NCI-H526 (cell line): ENCODE measurements at places on chromosomes 3 and 15.

GRCh38 chr3:188278717-188279324, 124.9 kb downstream of the LPP start:
- no peak for DNase-seq

DNA sequence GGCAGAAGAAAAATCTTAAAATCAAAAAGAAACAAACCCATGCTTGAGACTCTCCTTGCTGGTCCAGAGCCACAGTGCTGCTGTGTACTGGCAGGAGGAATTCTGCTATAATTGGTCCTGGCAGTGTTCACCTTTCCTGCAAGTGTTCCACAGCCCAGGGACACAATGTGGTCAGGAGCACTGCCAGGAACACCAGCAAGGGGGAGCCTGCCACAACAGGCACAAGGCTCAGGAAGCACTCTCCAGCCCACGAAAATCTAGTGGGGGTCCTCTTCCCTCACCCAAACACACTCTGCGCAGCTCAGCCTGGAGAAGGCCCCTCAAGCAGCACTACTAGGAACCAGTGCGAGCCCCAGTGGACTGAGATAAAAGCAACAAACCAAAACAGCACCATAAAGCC, 92.9 kb downstream of the UBE3A start:
- no peak for DNase-seq

- no peak for DNase-seq
Measured at GRCh38 chr15:88745065-88745464, 58.2 kb upstream of the ACAN start.

GRCh38 chr15:88375234-88375927, 91.8 kb downstream of the MRPL46 start:
- no peak for DNase-seq

DNA sequence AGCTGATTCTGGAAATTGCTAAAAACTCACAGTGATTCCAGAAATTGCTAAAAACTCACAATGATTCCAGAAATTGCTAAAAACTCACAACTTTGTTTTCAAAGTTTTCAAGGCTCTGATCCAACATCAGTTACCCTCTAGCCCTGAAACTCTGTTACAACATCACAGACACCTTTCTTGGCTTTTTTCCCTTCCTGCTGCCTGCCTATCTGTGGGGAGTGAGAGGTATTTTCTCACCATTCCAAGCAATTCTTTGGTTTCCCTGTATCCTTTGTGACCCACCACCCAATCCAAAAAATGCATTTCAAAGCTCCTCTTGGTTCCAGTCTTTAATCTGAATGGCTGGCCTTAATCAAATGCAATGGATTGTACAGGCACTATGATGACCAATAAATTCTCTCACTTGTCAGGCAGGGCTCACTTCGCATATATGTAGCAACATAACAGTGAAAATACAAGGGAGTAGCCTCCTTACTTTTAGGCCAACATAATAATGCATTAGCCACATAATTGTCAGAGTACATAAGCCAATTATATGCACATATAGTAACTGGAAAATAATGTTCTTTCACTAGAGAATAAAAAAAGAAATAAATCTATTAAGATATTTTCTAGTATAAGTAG, 1139.0 kb downstream of the ROBO2 start:
- no peak for DNase-seq
